Fibroblast of skin of right biceps (primary cell): ENCODE measurements at places on chromosomes 4 and X.

DNA sequence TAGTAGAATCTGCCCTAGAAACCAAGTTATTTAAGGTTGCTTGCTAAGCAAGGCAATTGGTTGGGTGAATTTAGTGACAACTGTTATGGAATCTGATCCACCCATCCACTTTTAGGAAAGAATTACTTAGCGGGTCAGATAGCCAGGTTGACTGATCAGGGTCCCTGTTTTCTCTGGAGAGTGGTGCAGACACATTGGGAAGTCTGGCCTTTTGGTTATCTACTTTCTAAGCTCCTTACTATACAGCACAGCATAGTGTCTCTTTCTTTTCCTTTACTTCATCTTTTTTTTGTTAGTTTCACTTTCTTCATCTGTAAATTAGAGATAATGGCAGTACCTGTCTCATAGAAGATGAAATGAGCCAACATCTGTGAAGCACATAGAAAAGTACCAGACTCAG, 7.4 kb downstream of the HERC3 start:
- no peak for DNase-seq

GRCh38 chr4:23174179-23174578, 481.4 kb downstream of the GBA3 start:
- DNase-seq, result no peak

- DNase-seq, result peak; percentile 22
Measured at GRCh38 chrX:39477762-39478120, 620.0 kb downstream of the BCOR start.

GRCh38 chr4:129337228-129337620, 241.3 kb downstream of the C4orf33 start:
- DNase-seq, result no peak

DNA sequence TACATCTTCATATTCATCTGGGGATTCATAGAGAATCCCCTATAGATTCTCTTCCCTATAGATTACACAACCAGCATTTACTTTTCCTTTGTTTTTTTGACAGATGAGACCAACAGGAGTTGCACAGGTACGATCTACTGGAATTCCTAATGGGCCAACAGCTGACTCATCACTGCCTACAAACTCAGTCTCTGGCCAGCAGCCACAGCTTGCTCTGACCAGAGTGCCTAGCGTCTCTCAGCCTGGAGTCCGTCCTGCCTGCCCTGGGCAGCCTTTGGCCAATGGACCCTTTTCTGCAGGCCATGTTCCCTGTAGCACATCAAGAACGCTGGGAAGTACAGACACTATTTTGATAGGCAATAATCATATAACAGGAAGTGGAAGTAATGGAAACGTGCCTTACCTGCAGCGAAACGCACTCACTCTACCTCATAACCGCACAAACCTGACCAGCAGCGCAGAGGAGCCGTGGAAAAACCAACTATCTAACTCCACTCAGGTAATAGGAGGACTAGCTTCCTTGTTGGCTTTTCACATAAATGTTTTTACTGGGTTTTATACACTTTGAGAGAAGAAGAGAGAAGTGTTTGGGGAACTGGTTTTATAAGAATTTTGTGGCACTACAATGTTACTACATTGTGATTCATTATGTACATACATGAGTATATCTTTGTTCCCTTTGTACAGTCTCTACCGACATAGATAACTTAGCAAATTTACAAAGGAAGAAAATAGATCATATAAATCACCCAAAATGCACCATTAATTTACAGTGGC, 137.2 kb downstream of the DIPK2B start:
- DNase-seq, result no peak

GRCh38 chr4:99817309-99817890, 773 bp downstream of the DAPP1 start:
- no peak for DNase-seq

DNA sequence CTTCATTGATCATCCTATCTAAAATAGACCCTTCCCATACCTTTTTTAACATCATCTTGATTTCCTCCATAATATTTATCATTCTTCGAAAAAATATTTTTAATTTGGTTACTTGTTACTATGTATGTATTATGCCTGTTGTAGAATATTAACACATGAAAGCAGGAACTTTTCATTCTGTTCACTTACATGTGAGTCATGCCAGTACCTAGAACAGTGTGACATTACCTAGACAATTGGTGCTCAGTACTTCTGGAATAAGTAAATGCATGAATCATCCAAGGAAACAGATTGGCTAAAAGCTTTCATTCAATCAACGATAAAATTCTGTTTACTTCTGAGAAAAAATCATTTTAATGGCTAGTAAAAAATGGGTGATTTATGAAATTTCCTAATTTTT, 76.4 kb downstream of the CXXC4 start:
- no peak for DNase-seq

DNA sequence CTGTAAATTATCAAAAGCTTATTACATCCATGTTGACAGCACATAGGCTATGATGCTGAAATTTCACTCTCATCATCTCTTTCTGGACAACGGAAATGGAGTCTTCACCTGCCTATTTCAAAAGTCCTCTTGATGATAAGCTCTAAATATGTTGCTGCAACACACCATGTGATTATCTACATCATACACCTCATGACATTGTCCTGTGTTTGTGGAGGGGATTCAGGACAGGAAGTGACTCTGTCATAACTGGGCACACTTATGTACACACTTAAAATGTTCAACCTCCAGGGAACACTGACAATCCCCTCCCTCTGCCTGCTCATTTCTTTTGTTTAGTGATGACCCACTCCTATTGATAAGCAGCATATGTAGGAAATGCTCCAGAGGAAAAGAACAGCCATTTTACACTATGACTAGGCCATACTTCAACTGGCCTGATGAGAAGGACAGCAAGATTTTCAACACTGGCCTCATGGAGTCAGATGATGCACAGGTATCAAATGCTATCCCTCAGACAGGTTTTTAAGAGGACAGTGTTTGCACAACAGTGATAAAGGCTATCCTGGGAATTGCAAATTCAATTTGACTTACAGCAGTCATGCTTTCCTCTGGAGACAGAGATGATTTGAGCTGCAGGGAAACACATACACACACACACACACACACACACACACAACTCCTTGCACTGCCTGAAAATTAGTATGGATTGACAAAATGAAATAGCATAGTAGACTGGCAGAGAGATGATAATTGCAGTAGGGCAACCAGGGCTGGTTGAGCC, 163.3 kb upstream of the RASGEF1B start:
- DNase-seq, result no peak
